ENCODE measurements at places on chromosomes 1 and 21. TPM values are rescaled to one million over a fixed set of nuclear protein-coding genes. Genes with fewer than 3 reads are reported as not detected.

The WNT2B gene
- 2.9 TPM for total RNA-seq

DNA sequence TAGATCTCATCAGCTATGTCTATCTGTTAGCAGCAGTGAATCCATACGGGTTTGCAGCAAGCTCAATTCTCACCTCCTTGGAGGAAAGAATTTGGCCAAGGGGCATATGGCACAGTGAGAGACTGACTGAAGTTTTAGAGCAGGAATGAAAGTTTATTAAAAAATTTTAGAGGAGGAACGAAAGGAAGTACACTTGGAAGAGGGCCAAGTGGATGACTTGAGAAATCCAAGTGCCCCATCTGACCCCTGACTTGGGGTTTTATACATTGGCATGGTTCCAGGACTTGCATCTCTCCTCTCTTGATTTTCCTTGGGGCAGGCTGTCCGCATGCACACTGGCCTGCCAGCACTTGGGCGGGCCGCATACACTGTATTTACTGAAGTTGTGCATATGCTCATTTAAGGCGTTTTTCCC lies 9.2 kb upstream of the OSBPL9 start:
- no peak for DNase-seq

DNA sequence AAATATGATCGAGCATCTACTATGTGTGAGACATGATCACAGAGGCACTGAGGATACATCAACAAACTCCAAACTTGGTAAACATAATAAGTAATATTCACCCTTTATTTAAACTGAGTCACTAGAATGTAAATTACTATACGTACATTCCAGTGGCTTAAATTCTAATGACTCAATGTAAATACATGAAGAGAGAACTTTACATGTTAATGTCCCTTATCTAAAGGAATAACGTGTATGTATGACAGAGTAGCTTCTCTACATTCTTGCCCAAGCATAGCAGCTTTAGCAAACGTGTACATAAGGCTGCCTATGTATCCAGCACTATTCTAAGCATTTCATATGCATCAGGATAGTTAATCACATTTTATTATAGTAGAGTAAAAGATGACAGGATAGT lies 111.8 kb upstream of the CYYR1 start:
- no peak for DNase-seq

The ACTL8 gene
- not detected for total RNA-seq

- DNase-seq: no peak
Observed at GRCh38 chr1:182093781-182094180, 32.3 kb upstream of the ZNF648 start.

DNA sequence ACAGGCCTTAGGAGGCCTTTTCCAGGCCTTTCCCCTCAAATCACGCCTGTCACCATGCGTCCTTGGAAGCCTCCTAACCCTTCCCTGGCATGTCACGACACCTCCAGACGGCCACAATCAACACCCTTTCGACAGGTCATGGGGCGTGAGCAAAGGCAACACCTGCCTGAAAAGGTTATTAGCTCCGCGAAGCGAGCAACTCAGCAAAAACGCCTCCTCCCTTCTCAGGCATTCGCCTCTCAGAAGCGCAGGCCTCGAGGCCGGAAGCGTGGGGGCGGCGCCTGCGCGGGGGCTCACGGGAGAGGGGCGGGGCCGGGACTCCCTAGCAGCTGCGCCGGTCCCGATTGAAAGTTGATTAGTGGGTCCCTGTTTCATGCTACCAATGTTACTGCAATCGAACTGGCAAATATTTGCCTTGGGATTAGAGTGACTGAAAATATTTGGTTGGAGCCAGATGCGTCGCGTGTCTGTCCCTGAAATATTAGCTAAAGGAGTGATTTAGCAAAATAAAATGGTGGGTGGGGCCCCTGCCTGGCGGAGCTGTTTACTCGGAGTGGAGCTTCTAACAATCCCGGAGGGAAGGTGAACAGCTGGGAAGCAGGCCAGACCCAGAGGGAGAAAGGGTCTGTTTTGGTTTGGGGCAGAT lies 44.9 kb downstream of the GFI1 start:
- no peak for DNase-seq
